SIG-M5 (cell line): ENCODE measurements at places on chromosomes 2 and 18.

DNA sequence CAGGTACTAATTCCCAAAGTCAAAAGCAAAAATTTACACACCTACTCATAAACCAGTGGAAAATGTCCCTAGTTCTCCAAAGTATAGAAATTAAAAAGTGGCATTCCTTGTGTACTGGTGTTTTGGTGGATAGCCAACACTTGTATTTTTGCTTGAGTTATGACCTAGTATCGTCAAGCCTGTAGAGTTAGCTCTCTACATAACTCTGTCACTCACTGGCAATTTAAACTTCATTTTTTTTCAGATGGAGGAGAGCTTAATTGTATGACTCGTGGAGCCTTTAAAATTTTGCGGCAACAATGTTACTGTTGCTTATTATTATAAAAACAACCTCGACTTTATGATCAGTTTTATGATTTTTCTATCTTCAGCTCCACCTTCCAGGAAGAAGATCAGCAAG, 58.7 kb downstream of the ITGB6 start:
- no peak for DNase-seq

- no peak for DNase-seq
These were observed 246.9 kb upstream of the CYP26B1 start for GRCh38 chr2:72394541-72395070.

- no peak for DNase-seq
These were observed 118.4 kb downstream of the B3GNT2 start for GRCh38 chr2:62314291-62314690.

DNA sequence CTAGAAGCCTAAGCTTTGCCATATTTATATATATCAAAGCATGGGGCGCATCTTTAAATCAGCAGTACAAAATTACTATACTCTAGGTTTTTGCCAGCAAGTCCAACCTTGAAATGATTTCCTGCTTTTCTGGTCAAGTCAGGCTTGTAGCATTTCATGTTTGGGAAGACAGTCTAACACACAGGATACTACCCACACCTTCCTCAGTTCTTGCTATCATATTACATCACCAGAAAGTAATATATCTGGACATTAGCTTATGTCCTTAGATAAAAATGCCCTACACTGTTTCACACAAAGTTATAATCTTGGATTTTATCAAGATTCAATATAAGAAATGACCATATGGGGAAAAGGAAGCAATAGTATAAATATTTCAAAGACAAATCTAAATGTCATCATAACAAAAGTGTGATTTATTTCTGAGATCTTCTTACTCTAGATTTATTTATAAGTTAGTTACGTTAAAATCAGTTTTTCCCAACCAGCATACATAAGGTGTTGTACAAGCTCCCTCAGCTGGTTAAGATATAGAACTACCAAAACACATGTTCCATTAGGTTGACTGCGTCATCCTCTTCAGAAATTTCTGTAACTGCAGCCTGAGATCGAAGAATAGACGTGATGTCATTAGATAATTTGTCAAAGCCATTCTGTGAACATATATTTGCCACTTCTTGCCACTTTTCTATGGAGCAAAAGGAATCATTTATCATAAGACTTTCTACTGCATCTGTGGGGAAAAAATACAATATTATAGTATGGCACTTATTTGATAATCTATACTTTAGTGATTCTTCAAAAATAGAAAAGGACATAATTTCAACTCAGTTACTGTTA, 56.6 kb downstream of the CLHC1 start:
- DNase-seq = peak; percentile 25

DNA sequence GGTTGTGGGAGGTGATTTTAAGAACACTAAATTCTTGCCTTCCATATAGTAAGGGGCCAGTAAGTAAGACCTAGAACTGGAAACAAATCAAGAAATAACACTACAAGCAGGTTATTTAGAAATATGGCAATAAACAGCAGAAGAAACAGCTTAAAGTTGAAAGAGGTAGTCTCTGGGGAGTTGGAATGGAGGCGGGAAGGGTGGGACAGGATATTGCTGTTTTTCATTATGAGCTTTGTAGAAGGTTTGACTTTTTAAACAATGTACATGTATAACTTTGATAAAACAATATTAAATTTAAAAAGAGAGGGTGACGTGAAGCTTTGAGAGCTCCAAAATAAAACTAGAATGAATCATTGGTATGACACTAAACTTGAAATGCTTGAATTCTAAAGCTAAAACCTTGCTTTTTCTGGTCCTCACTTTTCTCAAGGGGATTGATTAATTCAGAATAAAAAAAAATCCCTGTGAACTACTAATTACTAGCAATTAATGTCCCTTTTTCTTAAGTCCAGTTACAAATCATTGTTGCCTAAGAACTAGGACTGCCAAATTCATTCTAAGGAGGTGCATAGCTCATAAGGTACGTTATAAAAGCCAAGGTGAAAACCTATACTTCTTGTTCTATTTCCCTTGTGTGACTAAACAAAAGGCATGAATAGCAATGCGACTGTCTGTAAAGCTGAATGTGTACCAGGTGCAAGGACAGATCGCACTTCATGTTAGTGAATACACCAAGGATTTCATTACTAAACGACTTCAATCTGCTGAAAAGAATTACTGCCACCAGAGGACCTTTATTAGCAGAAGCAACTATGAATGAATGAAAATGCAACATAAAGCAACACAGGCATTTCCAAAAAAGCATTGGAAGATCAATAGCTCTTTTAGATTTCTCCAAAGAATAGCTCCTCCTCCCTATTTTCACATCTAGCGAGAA, 177.5 kb downstream of the RBM43 start:
- DNase-seq = no peak

- no peak for DNase-seq
These were observed 50.8 kb downstream of the EPG5 start for GRCh38 chr18:45916302-45916701.

DNA sequence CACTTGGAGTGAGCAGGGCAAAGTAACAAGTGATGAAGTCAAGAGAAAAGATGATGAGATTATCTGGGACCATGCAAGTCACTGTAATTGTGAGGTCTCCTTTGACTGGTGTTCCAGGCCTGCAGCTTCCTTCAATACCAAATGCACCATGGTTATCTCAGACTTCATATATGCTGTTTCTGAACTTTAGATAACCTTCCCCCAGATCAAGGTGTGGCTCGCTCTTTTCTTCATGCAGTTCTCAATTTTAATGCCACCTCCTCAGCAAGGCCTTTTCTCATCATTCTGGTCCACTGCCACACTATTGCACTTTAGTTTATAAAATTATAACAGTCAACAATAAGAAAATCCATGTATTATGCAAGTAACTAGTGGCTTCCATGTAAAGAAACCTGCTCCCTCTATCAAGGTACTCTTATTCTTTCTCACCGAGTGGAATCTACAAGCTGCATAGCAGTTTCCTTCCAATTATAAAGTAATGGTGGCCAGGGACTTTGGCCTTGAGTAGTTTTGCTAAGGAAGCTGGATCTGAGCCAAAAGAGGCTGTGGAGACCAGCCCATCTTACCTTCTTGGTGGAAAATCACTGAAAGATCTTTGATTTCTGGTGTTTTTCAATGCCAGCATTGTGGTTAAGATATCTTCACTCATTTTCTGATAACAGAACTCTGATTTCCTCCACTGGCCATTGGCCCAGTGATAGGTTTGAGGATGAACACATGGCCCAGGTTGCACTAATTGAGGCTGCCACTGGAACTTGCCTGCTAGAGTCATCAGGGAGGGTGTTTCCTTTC, 113.6 kb downstream of the KCNE4 start:
- no peak for DNase-seq

DNA sequence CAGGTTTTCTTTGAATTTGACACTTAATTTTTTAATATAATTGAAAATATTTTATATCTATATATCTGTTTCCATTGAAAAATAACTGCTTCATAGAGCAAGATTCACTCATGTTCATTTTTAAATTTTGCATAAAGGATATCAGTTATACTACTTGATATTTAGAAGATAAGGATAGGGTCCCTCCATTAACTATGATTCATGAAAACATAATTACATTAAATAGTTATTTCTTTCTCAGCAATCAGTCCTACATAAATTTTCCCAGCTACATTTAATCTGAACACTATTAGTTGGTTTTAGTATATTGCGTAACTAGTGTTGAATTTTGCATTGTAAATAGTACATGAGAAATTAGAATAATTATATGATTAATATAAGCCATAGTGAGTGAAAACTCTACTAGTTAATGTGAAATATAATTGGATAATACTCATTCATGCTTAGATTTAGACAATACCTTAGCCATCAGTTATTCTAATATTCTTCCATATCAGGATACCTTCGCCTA, 42.7 kb downstream of the LRP1B start:
- no peak for DNase-seq

DNA sequence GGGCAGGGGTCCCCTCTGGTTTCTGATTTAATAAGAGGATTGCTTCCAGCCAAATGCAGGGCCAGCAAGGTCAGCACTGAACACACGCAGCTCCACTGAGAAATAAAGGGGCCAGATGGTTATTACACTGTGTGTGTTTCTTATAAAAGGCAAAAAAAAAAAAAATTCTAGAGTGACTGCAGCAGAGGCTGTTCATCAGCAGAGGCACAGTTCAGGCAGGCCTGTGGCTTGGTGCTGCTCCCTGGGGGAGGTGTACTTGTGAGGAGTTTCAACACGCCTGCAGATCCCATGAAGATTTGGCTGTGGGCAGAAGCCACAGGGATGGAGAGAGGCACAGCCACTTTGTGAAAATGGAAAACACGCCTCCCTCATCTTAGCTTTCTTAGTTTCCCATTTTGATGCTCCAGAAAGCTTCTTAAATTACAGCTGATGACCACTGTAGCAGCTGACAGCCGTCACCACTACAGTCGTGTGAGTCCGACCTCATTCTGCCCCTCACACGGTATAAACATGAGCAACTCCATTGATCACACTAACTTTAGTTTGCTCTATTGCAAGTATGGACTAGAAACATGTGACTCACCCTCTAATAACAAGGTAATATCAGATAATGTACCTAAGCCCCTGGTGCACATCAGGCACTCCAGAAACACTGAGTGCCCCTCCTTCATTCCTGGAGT, 726.5 kb upstream of the RAB6C start:
- no peak for DNase-seq

DNA sequence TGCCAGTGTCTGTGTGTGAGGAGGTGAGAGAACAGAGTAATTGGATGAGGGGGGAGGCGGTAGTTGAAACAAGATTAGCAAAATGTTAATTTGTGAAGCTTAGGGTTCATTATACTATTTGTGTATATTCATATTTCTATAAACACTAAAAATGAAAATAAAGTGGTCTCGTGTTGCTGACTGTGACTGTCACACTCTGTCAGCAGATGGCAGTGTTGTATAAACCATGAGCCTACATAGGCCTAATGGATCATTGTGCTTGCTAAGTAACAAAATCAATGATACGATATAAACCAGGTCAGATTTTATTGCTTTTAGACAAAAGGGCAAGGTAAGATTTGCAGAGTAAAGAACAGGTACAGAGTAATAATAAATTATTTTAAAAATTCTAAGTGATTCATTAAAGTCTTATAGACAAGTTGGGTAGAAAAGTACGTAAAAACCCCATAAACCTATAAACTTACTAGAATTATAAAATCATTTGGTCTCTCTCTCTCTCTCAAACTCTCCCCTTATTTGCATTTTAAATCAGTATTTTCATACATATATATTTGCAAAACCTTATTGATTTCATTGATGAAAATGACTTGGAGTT, 182.7 kb downstream of the RPIA start:
- DNase-seq = no peak
